HT-29 (cell line): ENCODE measurements at places on chromosomes 7 and 10. TPM values are rescaled to one million over a fixed set of nuclear protein-coding genes. Genes with fewer than 3 reads are reported as not detected.
A peak's percentile ranks its signal among the peaks of the same experiment; 100 is the strongest.

The NXPH1 gene
- total RNA-seq: not detected in 2 replicates

GRCh38 chr10:24731942-24732341 lies 8.3 kb upstream of the ARHGAP21 start:
- no peak for DNase-seq

- no peak for DNase-seq
These were observed 54.6 kb downstream of the VSTM2A start for GRCh38 chr7:54596747-54597146.

- no peak for DNase-seq
These were observed 86.3 kb downstream of the MRPL32 start for GRCh38 chr7:43018446-43018845.

DNA sequence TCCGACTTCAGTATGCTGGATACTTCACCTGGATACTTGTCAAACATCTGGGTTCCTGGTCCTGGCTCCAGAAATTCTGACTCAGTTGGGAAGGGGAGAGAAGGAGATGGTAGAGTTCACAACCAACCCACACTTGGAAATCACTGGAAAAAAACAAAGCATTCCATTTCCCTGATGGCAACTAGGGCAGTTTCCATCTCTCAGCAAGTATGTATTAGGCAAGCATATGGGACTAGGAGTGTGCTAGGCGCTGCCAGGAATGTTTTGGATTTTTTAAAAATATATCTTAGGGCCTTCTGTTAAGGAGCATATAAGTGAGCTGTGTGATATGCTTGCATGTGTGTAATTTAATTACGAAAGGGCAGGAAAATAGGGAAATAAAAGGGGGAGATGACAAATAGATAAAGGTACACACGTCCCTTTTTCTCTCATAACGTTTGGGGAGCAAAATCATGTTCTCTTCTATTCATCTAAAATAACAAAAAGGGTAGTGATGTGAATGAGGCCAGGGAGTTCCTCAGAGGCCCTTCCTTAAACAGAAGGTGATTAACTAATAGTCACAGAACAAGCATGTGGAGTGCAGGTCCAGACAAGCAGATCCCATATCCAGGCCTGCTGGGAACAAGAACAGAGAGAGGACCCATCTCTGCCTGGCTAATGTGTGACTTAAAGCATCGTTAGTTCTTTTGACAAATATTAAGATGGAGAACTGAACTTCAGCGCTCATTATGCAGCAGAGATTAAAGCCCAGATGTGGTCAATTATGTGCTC lies 64.5 kb upstream of the NFE2L3 start:
- no peak for DNase-seq

GRCh38 chr7:79504607-79505389 lies 51.3 kb upstream of the MAGI2 start:
- DNase-seq: peak; percentile 20

The FAM241B gene
- 3.4 and 3.5 TPM in 2 replicates for total RNA-seq
